ENCODE measurements at places on chromosomes 1 and 21. TPM values are rescaled to one million over a fixed set of nuclear protein-coding genes. Genes with fewer than 3 reads are reported as not detected.

IFNLR1 gene
- total RNA-seq, result 1.9 TPM

TMEM82 gene
- total RNA-seq, result not detected

SV2A gene
- total RNA-seq, result 20.5 TPM

NCAM2 gene
- 3.1 TPM for total RNA-seq

KANK4 gene
- 27.2 TPM for total RNA-seq

IL20 gene
- total RNA-seq, result not detected

LRRC38 gene
- 0.15 TPM for total RNA-seq

PTPN22 gene
- total RNA-seq, result 1.7 TPM

ELF3 gene
- 2.3 TPM for total RNA-seq

LRRC71 gene
- not detected for total RNA-seq

LCA5L gene
- total RNA-seq, result 0.30 TPM

SPRR2G gene
- not detected for total RNA-seq

RNU1-2 gene
- not detected for total RNA-seq

RBM11 gene
- total RNA-seq, result not detected

All from M059J (cell line).